ENCODE measurements at places on chromosomes 4 and X.

DNA sequence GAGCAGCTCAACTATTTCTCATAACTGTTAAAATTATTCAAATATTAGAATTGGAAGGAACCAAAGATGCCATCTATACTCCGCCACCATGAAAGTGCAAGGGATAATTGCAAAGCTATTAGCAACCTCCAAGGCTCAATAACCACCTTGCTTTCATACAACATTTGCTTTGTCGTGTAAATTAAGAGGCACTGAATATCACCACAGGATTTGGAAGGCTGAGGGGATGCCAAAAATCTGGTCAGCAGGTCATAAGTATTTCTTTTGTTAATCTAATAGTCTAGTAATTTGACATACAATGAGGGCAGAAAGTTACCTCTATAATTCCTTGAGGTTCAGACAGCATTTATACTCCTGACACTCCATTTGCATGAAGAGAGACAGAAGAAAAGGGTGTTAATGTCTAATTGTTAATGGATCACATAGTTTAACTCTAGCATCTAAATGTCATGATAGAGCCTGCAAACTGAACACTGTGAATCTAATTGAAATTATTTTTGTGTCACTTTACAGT, 200.9 kb upstream of the DIAPH2 start:
- ATAC-seq, result no peak

DNA sequence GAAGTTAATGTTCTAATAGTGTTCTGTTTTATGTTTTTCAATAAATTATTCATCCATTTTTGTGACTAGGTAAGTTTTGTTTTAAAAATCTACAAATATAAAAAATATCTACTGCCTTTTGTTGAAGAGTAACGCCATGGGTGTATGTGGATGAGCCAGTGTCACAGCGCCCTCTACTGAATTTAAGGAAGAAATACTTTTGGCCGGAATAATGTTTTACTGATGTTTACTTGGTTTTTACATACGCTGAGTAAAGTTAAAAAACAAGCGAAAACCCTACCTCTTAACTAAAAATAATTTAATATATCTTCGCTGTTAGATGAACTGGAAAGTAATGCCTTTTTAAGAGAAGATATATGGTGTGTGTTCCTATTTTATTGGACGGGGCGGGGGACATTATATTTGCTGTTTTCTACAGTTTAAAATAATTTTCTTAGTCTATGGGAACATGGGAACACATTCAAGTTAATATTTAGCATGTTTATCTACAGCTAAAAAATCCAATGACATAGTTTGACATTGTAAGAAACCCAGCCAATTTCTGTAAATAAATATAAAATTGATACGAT, 86.1 kb downstream of the CPE start:
- no peak for ATAC-seq

DNA sequence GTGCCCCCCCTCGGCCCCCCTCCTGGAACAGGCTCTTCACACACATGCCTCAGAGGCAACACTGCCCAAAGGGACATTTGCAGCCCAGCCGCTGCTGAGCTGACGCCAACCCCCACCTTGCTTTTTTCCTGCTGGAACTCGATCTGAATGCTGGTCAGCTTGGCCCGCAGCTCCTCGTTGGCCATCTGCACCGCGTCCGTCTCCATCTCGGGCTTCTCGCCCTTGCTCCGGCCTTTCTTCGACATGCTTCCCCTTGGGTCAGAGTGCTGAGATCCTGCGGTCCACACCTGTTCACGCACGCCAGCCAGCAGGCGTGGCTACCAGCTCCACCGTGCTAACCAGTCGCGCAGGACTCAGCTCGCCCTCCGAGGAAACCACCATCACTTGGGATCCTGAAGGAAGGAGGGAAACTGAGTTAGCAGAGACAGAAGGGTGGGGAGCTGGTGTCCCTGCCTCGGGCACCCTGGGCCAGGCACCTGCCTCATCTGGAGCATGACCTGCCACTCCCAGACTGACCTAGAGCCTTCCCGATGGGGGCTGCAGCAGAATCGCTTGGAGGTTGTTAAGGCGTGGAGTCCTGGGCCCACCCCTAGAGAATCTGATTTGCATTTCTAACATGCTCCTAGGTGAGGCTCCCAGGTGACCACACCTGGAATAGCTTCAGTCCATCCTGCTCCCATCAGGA, 87.6 kb downstream of the JAKMIP1 start:
- ATAC-seq, result no peak

DNA sequence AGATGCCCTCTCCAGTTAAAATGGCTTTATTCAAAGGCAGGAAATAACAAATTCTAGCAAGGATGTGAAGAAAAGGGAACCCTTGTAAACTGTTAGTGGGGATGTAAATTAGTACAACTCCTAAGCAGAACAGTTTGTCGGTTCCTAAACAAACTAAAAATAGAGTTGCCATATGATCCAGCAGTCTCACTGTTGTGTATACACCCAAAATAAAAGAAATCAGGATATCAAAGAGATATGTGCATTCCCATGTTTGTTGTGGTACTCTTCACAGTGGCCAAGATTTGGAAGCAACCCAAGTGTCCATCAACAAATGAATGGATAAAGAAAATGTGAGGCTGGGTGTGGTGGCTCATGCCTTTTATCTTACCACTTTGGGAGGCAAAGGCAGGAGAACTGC, 36.1 kb downstream of the ADH7 start:
- no peak for ATAC-seq

- ATAC-seq, result no peak
Observed at GRCh38 chr4:5959211-5959982, 58.8 kb downstream of the C4orf50 start.

DNA sequence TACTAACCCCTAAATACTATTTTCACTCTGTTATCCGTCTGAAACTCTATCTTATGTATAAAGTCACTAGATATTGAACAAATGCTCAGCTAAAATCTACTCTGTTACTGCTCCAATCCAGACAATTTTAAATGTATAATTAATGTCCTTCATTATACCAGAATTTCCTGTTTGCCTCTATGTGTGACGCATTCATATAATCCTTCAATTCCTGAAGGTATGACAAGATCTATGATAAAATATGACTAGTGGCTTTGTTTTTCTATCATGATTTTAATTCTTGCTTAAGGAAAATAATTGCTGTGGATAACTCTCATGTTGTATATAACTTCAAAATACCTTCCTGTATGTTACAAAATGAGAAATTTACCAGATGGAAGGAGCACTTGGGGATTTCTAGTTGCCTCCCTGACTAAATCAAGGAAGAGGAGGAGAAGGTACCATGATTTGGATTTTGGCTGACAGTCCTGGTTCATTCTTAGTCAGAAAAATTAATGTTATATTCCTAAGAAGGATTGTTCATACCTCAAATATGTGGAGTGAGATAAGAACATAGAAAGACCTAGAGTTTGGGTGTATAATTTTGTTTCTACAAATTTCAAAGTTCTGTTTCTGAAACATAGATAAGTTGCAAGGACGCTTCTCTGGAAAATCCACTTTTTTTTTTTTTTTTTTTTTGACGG, 4.9 kb downstream of the CXCL6 start:
- no peak for ATAC-seq

GRCh38 chr4:176319704-176320339, at the start of gene SPCS3:
SPCS3 (plus strand) TSS chr4:176319966; CDS start chr4:176320077, 111 bp downstream.
- peak; percentile 91 for ATAC-seq

- ATAC-seq, result no peak
Observed at GRCh38 chr4:120105472-120105871, 38.8 kb upstream of the MAD2L1 start.

DNA sequence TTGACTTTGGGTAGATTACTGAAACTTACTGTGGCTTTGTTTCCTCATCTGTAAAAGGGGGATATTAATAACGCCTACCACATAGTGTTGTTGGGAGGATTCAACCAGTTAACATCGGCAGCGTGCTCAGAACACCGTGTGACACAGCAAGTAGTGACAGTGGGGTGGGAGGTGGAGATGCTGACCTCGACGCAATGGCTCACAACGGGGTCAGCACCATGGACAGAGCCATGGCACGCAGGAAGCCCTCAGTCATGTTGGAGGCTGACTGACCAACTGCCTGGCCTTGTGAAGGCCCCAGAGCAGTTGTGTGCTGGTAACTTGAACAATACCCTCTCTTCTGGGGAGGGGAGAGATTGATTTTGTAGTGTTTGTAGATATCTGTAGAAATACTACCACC, 93.2 kb downstream of the WFS1 start:
- ATAC-seq, result no peak

DNA sequence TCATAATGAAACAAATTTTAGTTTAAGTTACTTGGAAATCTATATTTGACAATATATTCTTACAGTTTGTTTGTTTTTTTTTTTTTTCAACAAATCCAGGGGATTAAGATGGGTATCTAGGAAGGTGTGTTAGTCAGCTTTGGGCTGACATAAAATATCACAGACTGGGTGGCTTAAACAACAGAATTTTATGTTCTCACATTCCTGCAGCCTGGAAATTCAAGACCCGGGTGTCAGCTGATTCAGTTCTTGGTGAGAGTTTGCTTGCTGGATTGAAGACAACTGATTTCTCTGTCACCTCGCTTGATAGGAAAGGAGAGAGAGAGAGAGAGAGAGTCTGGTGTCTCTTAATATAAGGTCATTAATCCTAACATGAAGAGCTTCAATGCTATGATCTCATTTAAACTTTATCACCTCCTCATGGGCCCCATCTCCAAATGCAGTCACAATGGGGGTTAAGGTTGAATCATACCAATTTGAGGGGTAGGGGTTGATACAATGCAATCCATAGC, 465.2 kb downstream of the CENPC start:
- ATAC-seq, result no peak

GRCh38 chr4:74840936-74841509, 46.7 kb upstream of the BTC start:
- no peak for ATAC-seq

Data from activated CD4-positive, CD25-positive, alpha-beta regulatory T cell treated with anti-CD3 and anti-CD28 coated beads, Interleukin-2, amount 50 U/mL, for 24 hours (primary cell).